BJ (cell line): ENCODE measurements at places on chromosomes 4 and X. TPM values are rescaled to one million over a fixed set of nuclear protein-coding genes. Genes with fewer than 3 reads are reported as not detected.

INPP4B gene
- polyA plus RNA-seq, result 18.1 and 29.5 TPM in 2 replicates

DSPP gene
- not detected in 2 replicates for polyA plus RNA-seq

FAM13A gene
- 9.5 and 12.3 TPM in 2 replicates for polyA plus RNA-seq

NEK1 gene
- polyA plus RNA-seq, result 2.3 and 4.9 TPM in 2 replicates

TMPRSS11F gene
- polyA plus RNA-seq, result not detected in 2 replicates

TCEAL6 gene
- polyA plus RNA-seq, result not detected in 2 replicates

ERCC6L gene
- polyA plus RNA-seq, result 0.94 and 2.4 TPM in 2 replicates

PCSK1N gene
- polyA plus RNA-seq, result not detected in 2 replicates

RENBP gene
- 0.36 and 0.43 TPM in 2 replicates for polyA plus RNA-seq

HPGD gene
- not detected in 2 replicates for polyA plus RNA-seq

PABPC1L2A gene
- not detected in 2 replicates for polyA plus RNA-seq

PDLIM3 gene
- polyA plus RNA-seq, result 0.05 and 0.11 TPM in 2 replicates

P2RY8 gene
- not detected in 2 replicates for polyA plus RNA-seq

FBXO8 gene
- 19.5 and 29.8 TPM in 2 replicates for polyA plus RNA-seq

PHOX2B gene
- polyA plus RNA-seq, result not detected in 2 replicates

F8A2 gene
- not detected in 2 replicates for polyA plus RNA-seq

SPANXB1 gene
- not detected in 2 replicates for polyA plus RNA-seq

POU4F2 gene
- not detected in 2 replicates for polyA plus RNA-seq

SOWAHB gene
- polyA plus RNA-seq, result 0.02 and 0.04 TPM in 2 replicates

FABP2 gene
- not detected in 2 replicates for polyA plus RNA-seq

ABCG2 gene
- polyA plus RNA-seq, result 0.45 and 0.65 TPM in 2 replicates

ADH1B gene
- polyA plus RNA-seq, result 0.04 TPM in 2 replicates

ITIH6 gene
- not detected in 2 replicates for polyA plus RNA-seq

PRAF2 gene
- 41.4 and 48.8 TPM in 2 replicates for polyA plus RNA-seq

HMX1 gene
- polyA plus RNA-seq, result not detected in 2 replicates

ASMTL gene
- polyA plus RNA-seq, result 22.9 and 33.7 TPM in 2 replicates

TMEM164 gene
- polyA plus RNA-seq, result 5.5 and 7.7 TPM in 2 replicates

SLC39A8 gene
- 0.52 and 0.69 TPM in 2 replicates for polyA plus RNA-seq

PAGE4 gene
- not detected in 2 replicates for polyA plus RNA-seq

ZNF185 gene
- 7.6 and 8.3 TPM in 2 replicates for polyA plus RNA-seq

TMPRSS11E gene
- not detected in 2 replicates for polyA plus RNA-seq

CETN2 gene
- 19.1 and 44.5 TPM in 2 replicates for polyA plus RNA-seq

AR gene
- 11.4 and 13.9 TPM in 2 replicates for polyA plus RNA-seq

ATP2B3 gene
- polyA plus RNA-seq, result 0.02 TPM in 1 of 2 replicates, not detected in the other

RTL3 gene
- polyA plus RNA-seq, result 0.51 and 0.59 TPM in 2 replicates

CASP3 gene
- 20.5 and 32.3 TPM in 2 replicates for polyA plus RNA-seq
